ENCODE measurements at places on chromosomes 11 and 22.

- DNase-seq, result no peak
These were observed 71.4 kb downstream of the BUD13 start for GRCh38 chr11:116701297-116701801.

DNA sequence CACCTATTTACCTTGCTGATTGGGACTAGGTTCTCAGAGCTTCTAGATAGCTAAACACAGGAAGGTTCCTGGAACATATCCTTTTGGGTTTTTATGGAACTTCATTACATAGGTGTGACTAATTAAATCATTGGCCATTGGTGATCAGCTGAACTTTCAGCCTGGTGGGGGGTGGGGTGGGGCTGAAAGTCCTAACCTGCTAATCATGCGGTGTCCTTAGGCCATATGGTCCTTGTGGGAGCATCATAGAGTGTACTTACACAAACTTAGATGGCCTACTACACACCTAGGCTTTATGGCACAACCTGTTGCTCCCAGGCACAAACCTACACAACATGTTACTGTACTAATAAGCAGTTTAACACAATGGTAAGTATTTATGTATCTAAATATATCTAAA lies 8.6 kb upstream of the SELENOH start:
- no peak for DNase-seq

DNA sequence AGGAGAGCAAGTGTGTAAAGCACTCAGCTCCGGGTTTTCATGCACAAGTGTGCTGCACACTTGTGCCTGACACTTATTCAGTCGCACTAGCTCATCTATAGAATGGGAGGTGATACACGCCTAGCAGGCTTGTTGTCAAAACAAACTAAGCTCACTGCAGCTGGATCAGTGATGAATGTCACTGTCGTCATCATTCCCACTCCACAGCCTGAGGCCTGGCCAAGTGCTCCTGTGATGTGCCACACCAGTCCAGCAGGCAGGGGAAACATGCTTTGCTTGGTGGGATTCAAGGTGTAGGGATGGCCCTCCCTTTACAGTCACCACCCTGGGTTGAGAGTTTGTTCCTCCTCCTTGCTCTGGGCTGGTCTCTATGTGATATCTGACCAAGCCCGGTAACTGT lies 6.8 kb downstream of the MPST start:
- peak; percentile 59 for DNase-seq

DNA sequence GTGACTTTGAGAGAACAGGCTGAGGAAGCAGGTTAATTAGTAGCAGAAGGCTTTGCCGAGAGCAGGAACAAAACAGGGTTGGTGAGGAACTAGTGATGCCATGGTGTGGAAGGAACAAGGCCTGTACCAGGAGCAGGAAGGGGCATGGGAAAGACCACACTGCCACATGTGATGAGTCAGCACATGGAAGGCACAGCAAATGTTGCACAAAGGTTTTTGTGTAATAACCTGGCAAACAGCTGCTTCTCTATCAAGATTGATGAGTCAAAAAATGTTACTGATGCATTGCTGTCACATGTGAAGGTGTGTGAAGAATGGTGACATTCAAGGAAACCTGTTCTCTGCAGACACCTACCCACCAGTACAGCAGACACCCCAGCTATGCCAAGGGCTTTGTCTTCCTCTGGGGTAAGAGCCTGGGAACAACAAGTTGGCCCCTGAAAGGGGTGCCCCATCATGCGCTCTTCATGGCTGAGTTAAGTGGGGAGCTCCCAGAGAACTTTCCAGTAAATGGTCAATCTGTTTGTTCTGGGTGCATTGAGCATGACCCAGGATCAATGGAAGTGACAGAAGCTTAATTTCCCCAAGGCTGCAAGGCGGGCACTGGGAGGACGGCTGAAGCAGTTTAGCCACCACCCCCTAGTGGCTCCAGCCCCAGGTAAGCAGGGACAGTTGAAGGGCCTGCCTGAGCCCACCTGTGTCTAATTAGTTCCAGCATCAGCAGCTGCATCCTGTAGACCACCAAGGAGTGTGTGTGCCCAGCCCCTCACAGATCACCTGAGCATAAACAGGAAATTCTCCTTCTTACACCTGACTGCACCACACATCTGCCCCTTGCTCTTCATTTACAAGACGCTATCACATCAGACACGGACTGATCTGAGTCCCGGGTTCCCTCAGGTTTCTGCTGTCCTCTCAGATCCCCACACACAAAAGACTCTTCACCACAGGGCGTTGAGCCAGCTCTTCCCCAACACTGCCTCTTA lies 47.6 kb downstream of the GGTLC2 start:
- DNase-seq, result no peak

DNA sequence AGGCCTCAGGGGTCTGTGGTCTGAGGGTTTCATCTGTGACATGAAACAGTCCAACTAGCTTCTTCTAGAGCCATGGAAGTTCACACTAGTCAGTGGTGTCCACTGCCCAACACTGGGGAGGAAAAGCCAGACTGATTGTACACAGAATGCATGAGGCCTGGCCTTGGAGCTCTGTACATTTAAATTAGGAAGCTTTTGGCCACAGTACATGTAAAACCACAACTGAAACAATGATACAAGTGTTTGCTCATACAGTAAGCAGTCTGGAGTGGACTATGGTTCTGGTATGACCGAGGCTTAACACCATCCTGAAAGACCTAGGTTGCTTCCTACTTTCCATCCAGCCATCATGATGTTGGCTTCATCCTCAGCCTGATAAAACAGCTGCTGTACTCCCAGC lies 73.8 kb upstream of the SESN3 start:
- no peak for DNase-seq

DNA sequence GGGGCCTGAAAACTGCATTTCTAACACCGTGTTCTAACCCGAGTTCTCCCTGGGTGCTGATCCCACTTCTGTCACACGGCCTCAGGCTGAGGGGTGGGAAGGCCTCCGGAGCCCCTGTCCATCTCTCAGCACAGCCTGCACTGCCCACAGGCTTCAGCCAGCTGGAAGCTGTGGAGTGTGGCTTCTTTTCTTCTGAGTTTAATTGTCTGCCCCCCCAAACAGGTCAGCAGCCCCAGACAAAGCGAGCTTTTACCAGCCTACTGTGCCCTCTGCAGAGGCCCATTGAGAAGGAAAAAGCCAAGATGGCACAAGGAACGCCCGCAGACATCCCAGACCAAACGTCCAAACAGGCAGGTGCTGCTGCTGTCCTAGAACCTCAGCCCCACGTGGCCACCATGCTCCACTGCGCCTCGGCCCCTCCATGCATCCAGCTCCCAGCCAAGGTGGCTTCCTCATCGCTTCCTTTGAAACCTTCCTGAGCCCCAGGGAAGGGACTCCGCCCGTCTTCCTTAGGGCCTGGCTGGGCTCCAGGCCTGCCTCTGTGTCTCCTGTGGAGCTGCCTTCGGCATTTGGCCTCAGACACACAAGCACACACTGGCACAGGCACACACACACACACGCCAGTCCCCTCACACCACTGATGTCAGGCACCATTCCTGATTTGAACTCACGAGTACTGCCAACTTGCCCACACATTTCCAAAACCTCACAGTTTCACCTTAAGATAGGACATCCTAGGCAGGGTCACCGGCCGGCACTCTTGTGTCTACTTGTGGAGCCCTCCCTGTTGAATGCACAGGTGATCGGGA lies 1.7 kb downstream of the MOB2 start:
- DNase-seq, result no peak

DNA sequence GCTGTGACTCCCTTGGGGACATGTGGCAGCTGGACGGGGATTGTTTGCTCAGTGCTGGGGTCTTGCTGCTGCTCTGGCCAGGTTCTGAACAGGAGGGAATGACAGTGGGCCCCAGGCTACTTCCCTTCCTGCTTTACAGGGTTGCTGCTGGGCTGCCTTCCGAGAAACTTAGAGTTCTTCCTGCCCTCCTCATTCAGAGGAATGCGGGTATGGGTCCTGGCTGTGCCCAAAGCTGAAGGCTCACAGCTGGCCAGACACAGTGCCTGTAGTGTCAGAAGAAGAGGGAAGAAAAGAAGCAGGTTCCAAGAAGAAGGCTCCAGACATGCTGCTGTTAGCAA lies 108.3 kb upstream of the PARVA start:
- no peak for DNase-seq

- no peak for DNase-seq
These were observed 50.2 kb downstream of the XKR3 start for GRCh38 chr22:16774911-16775500.

- DNase-seq, result peak; percentile 65
These were observed 235.3 kb downstream of the CSNK2A3 start for GRCh38 chr11:11117730-11118129.

DNA sequence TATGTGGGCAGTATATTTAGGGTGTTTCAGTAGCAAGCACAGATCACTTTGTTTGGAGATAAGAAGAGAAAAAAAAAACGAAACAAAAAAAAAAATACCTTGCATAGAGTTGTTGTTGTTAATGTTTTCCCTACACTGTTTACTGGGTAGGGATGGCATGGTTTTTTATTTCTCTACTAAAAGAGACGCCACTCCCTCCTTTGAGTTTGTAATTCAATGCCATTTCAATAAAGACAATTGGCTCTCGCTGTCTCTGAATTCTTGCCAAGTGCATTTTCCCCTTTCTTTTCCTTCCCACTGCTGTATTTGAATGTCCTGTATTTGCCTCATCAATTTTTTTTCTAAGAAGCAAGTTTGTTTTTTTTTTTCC lies 213.9 kb upstream of the UBASH3B start:
- peak; percentile 62 for DNase-seq

DNA sequence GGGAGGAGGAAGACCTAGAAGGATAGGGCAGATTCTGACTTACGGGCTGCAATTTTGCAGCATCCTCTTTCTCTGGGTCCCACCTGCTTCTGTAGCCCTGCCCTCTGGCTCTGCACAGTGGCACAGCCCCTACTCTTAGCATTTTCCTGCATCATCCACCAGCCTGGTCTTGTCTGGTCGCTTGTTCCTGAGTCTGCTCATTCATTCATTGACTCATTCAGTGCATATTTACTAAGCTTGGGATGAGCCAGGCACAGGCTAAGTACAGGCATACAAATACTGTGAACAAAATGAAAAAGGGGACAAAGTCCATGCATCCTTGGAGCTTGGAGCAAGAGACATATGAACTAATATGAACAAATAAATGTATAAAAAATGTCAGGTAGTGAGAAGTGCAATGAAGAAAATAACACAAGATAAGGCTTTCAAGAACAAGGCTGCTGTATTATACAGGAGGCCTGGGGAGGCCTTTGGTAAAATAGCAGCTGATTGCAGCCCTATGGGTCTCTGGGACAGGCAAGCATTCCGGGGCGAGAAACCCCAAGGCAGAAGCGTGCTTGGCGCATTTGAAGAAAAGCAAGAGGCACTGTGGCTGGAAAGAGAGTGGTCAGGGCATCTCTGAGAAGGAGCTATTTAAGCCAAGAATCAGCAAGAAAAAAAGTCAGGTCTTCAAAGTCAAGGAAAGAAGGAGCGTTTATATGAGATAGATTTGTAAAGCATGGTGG lies 108.0 kb upstream of the ALX4 start:
- no peak for DNase-seq

GRCh38 chr22:41030891-41031290 lies 61.5 kb upstream of the EP300 start:
- no peak for DNase-seq

GRCh38 chr11:32053151-32053888 lies 37.6 kb upstream of the RCN1 start:
- DNase-seq, result no peak

- DNase-seq, result no peak
These were observed 360.2 kb downstream of the CADM1 start for GRCh38 chr11:115144014-115144413.

DNA sequence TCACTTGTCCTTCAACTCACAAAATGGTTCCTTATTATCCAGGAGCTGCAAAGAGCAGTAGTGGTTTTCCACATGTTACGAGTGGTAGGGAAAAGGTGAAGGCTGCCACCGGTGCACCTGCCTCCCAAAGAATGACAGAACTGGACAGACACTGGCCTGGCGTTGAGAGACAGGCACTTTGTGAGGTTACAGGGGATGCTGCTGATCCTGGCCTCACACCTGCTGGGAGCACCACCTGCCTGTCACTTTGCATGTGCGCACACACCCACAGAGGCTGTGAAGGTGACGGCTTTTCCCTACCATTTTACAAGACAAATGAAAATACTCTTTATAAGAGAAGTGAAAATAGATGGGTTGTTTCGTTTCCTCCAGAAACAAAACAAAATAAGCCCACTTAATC lies 175.3 kb upstream of the B3GAT1 start:
- DNase-seq, result no peak

DNA sequence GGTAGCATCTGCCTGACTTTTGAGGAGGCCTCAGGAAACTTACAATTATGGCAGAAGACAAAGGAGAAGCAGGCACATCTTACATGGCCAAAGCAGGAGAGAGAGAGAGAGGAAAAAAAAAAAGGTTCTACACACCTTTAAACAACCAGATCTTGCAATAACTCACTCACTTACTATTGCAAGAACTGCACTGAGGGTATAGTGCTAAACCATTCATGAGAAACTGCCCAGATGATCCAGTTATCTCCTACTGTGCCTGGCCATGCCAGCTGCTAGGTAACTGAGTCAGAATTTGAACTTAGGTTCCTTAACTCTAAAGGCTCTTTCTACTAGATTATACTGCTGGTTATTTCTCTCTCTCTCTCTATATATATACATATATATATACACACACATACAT lies 7.3 kb downstream of the HORMAD2 start:
- DNase-seq, result no peak

- no peak for DNase-seq
These were observed 99.0 kb upstream of the NNMT start for GRCh38 chr11:114196997-114197703.

- DNase-seq, result no peak
These were observed 121.7 kb downstream of the MN1 start for GRCh38 chr22:27679693-27680488.

- DNase-seq, result no peak
These were observed 3.1 kb downstream of the TNKS1BP1 start for GRCh38 chr11:57321388-57322255.

GRCh38 chr11:2770761-2771301 lies 71.0 kb upstream of the KCNQ1OT1 start:
- no peak for DNase-seq

- no peak for DNase-seq
These were observed 69.1 kb upstream of the CD82 start for GRCh38 chr11:44496391-44496790.

DNA sequence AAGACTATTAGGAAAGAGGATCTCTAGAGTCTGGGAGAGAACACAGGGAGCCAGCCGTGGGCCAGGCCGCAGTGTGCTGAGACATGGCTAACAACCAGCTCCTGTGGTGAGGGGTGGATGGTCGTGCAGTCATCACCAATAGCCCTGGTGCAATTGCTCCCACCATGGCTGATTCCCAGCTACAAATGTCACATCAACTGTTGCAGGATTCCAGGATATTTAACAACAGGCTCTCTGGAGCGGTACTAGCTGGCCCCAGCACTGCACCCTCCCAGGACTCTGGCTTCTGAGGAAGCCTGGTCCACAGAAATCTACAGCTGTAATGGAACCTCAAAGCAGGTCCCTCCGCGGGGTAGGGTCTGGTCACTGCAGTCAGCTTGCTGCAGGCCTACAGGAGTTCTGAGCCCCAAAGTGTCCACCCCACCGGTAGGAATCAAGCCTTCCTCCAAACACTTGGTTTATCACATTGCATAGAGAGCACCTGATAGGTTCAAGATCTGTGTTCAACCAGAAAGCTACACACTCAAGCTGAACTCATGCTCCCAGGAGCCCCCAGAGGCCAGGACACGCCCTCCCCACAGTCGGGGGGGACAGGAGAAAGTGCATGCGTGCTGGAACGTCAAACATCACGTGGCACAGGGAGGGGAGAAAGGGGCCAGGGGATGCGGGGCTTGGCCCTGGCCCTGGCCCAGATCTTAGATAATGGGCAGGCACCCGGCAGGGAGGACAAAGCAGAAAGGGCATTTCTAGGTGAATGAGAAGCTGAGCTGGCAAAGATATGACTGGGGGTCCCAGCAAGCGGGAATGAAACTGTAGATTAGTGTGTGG lies 609.0 kb downstream of the TBC1D22A start:
- DNase-seq, result no peak

- DNase-seq, result no peak
These were observed 385.3 kb downstream of the DYNC2H1 start for GRCh38 chr11:103494491-103494890.
